ENCODE measurements at places on chromosomes 7 and 10.
A peak's percentile ranks its signal among the peaks of the same experiment; 100 is the strongest.

DNA sequence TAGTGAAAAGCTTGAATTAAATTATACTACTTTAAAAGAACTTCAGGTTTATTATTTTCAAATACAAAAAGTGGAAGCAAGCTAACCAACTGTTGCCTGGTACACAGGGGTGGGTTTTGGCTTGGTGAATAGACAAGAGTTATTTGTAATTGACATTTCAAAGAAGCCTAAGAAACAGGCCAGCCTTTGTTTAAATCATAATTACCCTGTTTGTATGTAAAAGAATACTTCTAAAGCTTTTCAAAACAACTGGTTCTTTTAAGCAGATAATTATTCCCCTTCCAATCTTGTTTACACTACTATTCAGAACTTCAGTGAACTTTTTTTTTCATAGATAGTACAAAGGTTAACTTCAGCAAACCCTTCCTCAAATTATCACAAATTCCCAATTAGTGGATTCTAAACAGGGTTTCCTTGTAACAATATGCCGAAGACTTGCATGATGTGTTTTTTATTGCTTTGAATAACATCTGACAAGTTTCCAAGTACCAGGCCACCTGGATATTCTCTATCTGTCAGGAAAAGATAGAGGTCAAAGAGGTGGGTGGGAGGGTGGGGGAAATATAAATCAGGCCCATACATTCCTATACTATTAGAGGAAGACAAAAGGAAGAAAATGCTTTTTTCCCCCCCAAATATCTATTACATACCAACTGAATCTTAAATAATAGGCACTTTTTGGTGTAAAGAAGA, 20.4 kb downstream of the SSMEM1 start:
- DNase-seq: no peak

DNA sequence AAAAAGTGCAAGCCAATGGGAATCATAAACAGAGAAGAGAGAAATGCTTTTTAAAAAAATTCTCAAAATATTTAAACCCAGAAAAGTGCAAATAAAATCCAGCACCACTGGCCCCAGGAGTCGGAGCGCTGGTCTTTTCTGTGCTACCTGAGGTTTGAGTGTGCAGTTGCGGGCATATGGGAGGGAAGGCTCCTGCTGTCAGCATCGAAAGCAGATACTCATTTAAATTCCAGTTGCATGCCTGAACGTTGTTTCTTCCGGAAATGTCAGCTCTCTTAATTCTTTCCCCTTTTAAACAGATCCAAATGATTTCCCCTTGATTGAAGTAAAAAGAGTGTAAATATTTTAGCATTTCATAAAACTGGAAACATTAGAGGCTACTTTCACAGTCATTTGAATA, 240.5 kb upstream of the GPR26 start:
- DNase-seq: no peak

- peak; percentile 72 for DNase-seq
Observed at GRCh38 chr10:118045837-118046394, 825 bp downstream of the RAB11FIP2 start.

- DNase-seq: no peak
Observed at GRCh38 chr10:120573355-120573754, 116.3 kb downstream of the PLPP4 start.

DNA sequence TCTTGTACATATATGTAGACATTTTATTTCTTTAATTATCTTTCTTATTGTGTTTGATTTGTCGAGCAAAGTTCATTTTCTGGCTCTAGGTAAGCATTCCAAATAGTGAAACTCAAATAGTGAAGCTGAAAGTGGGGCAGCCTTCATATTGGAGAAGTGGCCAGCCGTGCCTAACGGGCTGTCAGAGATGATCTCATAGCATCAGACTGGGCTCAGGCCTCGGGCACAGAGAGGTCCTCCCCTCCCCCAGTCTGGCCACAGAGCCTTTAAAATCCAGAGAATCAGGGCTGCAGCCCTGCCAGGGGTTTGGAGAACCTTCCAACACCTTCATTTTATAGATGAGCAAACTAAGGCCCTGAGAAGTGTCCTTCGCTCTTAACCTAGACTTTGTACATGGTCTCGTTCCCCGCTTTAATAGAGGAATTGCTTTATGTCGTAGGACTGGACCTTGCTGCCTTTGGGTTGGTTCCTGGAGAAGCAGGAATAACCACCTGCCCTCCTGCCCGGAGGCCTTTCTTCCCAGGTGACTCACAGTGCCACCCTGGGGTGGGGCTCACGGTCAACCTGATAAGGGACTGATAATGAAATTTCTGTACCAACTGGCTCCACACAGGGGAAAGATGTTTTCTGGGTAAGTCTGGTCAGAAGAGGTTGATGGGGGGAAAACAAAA, 7.3 kb downstream of the TSPAN15 start:
- DNase-seq: no peak

Measured in Kasumi-1 (cell line).